ENCODE measurements at places on chromosomes 16 and 17.

GRCh38 chr17:79083191-79083971 lies 8.8 kb downstream of the ENGASE start:
- no peak for DNase-seq

DNA sequence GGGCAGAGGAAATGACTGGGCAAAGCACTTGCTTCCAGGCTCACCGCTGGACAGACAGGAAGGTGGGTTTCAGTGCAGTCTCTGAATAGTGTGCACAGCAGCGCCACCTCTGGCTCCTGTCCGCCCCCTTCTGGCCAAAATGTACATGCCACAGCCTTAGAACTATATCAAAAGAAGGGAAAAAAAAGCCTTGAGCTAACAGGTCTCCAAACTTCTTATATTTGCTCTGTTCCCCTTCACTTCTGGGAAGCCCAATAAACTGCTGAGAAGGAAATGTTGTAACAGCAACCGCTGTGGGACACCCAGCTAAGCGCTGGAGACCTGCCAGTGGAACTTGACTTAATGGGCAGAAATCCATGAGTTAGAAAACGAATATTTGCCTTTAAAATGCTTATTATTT lies 17.5 kb downstream of the COG7 start:
- DNase-seq: peak; percentile 79

- DNase-seq: no peak
Measured at GRCh38 chr16:78448658-78449271, 349.3 kb downstream of the WWOX start.

DNA sequence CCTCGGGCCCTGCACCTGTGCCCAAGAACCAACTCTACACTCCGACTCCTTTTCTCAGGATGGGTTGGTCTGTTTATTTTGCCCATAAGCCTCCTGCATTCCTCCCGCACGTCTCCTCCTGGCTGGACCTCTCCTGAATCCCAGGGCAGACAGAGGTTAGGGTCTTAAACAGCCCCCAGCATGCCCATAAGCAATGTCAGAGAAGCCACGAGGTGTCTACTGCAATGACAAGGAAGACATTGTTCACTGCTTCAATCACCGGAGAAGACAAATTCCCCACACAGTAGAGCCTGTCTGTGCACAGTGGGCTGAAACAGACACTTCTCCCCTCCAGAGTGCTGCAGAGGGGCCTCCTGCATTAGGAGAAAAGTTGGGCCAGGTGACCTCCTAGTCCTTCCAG lies 230.6 kb upstream of the RPL38 start:
- DNase-seq: no peak

GRCh38 chr17:19762515-19762961 lies 14.4 kb upstream of the ALDH3A1 start:
- DNase-seq: peak; percentile 41

DNA sequence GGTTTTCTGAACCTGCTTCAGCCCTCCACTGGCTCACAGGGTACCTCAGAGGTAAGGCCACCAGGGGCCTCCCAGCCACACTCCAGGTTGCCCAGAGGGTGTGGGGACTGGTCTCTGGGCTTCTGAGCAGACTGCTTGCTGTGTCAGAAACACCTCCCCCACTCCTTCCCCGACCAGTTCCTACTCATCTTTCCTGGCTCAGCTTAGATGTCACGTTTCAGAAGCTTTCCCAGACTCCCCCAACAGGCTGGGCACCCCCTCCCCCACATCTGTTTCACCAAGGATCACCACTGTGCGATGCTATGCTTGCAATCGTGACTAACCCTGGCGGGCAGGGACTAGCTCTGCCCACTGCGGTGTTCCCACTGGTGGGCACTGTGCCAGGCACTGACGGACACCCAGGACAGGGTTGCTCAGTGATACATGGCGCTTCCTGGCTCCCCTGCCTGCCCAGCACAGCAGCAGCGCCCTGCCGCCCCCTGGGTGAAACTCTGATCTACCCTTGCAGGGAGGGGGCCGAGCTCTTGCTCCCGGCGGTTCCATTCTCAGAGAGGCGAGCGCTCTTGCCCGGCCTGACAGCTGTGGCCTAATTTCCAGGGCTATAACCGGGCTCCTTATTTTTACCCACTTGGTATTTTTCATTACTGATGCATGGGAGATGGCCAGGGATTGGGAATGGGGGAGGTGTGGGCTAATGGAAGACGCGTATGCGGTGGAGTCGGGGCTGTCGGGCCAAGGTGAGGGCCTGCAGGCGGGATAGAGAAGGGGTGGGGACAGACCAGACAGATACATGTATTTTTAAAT lies 29.4 kb upstream of the MTSS2 start:
- peak; percentile 98 for DNase-seq

DNA sequence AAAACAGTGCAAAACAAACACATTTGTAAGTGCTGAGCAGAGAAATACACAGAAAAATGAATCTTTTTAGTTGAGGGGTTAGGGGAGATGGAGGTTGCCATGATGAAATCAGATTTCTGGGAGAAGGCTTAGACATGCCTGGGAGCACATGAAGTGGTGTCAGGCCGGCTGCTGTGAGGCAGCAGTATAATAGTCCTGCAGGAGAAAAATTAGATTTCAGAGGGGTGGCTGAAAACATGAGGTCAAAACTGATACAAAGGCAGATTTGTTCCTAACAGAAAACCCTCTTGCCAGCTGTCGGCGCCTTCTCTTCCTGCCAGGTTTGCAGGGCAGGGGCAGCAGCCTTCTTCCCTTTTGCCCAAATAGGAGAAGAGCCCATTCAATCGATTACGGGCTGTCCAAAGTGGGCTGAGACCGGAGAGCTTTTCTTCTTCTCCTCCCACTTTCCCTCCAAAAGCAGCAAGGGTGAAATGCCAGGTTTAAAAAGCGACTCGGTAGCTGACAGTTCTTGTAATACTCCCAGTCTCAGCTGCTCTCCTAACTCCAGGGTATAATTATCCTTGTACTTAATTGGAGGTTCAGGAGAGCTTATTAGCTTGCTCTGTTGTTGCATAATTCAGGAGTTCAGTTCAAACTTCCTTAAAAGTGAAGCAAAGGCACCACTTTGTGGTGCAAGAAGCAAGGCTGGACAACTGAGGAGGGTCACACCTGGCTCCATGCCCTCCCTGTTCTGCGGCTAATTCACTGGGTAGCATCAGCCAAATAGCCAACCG lies 80.0 kb downstream of the PCTP start:
- no peak for DNase-seq

DNA sequence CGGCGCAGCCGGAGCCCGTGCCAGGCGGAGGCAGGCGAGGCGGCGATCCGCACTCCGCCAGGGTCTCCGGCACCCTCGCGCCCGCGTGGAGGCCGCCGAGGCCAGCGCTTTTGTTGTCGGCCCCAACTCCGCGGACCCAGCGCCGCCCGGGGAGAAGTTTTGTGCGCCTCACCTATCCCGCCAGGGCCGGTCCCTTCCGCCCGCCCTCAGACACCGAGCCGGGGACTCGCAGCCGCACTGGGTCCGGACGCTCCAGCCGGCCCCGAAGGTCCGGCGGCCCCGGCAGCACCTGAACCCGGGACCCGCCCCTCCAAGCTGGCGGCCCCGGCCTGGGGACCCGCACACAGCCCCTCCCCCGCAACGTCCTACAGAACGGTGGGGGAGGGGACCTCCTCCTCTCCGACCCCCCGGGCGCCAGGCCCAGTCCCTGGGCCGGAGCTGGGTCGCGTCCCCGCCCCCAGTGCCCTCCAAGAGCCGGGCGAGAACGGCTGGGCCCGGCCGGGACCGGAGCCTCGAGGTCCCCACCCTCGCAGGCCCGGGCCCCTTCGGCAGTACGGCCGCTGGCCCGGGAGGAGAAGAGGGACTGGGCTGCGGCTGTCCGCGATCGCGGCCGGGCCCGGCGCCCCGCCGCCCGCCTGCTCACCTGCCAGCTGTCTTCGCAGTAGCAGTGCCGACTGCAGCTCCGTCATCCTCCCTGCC lies 698 bp downstream of the UBE2G1 start:
- DNase-seq: no peak

- peak; percentile 35 for DNase-seq
Measured at GRCh38 chr16:53768167-53768566, 64.2 kb downstream of the FTO start.

DNA sequence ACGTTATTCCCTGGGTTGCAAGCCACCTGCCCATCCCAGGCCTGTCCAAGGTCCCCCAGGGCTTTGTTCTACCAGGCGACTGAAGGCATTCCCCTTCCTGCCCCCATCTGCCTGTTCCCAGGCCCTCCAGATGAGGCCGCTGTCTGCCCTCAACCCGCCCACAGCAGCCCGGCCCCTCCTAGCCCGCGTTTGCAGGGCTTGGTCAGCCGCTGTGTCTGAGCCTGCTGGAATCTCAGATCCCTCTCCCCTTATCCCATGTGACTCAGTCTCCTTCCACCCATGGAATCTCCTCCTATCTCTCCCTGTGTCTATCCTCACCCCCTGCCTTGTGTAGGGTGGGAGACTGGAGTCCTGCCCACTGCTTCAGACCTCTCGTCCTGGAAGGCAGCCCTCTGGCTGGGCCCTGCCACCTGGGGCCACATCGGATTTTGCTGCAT lies 186.0 kb upstream of the TNRC6C start:
- no peak for DNase-seq

- DNase-seq: no peak
Measured at GRCh38 chr16:19837331-19837980, 47.2 kb downstream of the GPRC5B start.

DNA sequence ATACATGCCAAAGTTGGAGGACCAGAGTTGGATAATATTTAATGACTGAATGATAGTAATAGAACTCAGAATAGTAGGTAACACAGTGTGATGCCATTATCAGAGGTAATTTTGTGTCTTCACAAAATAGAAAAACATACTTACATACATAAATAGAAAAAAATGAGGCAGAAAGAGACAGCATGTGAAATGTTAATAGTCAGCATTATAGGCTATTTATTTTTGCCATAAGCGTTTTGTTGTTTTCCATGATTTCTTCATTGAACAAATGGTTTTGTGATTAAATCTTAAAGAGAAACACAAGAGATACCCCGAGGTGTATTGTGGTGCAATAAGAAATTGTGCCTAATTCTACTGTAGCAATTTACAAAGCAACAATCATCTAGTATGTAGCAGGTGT lies 626.3 kb downstream of the KCNJ2 start:
- no peak for DNase-seq

- no peak for DNase-seq
Measured at GRCh38 chr17:8583954-8584353, 46.6 kb downstream of the MYH10 start.

DNA sequence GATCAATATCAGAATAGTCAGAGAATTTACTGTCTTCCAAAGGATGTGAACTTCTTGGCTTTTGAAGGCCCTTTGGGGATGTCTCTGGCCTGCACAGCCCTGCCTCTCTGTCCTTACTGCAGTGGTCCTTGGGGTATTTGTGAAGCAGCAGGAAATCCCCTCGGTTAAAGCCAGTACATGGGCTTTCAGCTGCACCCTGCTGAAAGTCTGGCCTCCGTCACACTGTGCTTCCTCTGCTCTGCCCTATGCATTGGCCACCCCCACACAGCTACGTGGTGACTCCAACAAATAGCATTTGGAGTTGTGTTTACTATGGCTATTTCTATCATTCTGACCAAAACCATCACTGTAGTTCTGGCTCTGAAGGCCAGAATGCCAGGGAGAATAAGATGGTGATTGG lies 21.2 kb downstream of the SYCE1L start:
- no peak for DNase-seq

DNA sequence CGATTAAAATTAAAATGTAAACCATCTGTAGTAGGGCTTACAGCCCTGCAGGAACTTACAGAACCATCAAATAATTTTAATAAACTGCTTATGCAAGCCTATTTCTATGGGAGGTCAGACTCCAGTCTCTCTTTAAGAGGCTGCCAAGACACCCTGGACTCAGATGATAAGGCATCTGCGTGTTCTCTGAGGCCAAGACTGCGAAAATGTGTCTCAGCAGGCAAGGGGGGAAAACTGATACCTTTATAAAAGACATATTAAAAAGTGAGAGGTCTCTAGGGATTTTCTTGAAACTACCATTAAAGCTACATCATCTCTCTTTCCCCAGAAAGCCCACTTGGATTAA lies 32.2 kb downstream of the MPHOSPH6 start:
- no peak for DNase-seq

DNA sequence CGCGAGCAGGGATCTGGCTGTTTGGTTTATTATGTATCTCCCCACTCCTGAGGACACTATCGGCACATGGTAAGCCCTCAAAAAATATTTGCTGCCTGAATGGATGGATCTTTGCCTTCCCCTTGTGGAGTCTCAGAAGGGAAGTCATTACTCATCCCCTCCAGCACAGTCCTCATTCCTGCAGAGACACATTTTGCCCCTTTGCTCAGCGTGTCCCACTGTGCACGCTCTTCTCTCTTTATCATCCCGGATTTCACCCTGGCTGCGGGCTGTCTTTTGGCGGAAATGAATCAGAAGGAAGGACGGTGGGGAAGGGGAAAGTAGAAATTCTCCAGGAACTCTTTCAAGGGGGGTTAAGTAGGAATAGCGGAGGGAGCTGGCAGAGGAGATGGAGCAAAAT lies 125.2 kb upstream of the CDC42EP4 start:
- no peak for DNase-seq

- DNase-seq: no peak
Measured at GRCh38 chr16:67397036-67397801, 3.9 kb upstream of the TPPP3 start.

DNA sequence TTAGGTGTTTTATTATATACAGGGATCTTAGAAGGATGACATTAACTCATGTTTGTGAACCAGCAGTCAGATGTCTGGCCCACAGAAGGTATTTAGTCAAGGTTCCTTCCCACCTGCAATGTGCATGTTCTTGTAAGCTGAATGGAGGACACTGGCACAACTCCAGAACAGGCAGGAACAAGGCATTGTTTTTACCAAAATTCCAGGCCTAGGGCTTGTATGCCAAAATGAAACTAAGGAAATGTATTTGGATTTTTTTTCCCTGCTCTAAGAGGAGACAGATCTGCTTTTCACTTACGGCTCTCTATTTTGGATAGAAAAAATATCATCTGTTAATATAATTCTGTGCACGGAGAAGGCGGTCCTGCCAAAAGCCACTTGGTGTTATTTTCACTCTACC lies 312.5 kb downstream of the GRIN2A start:
- no peak for DNase-seq

GRCh38 chr16:80947708-80948625 lies 58.7 kb downstream of the CMC2 start:
- DNase-seq: no peak
